ENCODE measurements at places on chromosomes 3 and 15. TPM values are rescaled to one million over a fixed set of nuclear protein-coding genes. Genes with fewer than 3 reads are reported as not detected.

- H3K4me1 ChIP-seq = no peaks in the 10 kb centered on the region
- DNase-seq = no peak
- no peaks in the 10 kb centered on the region for H3K27me3 ChIP-seq
- H3K36me3 ChIP-seq = peaks cover 13% of the 10 kb centered on the region
These were observed 14.6 kb upstream of the SNRPN start for GRCh38 chr15:24940236-24940635.

RARRES1 gene
- not detected for total RNA-seq

GOLGA8H gene
- 0.59 TPM for total RNA-seq

- no peaks in the 10 kb centered on the region for H3K36me3 ChIP-seq
- H3K4me1 ChIP-seq = no peaks in the 10 kb centered on the region
- H3K27ac ChIP-seq = no peak overlapping the region
- DNase-seq = no peak
- H3K27me3 ChIP-seq = no peaks in the 10 kb centered on the region
These were observed 49.1 kb downstream of the IQCH start for GRCh38 chr15:67303490-67304363.

SLC6A11 gene
- total RNA-seq = 0.15 TPM

- no peak overlapping the region for H3K4me3 ChIP-seq
- DNase-seq = no peak
- H3K27ac ChIP-seq = no peak overlapping the region
- peaks cover 4% of the 10 kb centered on the region for H3K4me1 ChIP-seq
- H3K27me3 ChIP-seq = no peaks in the 10 kb centered on the region
These were observed 460.6 kb upstream of the NR2F2 start for GRCh38 chr15:95869920-95870319.

CISH gene
- total RNA-seq = 2.6 TPM

KBTBD12 gene
- total RNA-seq = 0.05 TPM

ECE2 gene
- total RNA-seq = not detected

FSTL1 gene
- 1,211 TPM for total RNA-seq

- no peak for DNase-seq
- no peaks in the 10 kb centered on the region for H3K36me3 ChIP-seq
- peaks cover 1% of the 10 kb centered on the region for H3K27me3 ChIP-seq
- peaks cover 7% of the 10 kb centered on the region for H3K4me1 ChIP-seq
- no peak overlapping the region for H3K4me3 ChIP-seq
These were observed 826.8 kb upstream of the NR2F2 start for GRCh38 chr15:95503640-95504225.

CLDN18 gene
- not detected for total RNA-seq

CHL1 gene
- not detected for total RNA-seq

DNA sequence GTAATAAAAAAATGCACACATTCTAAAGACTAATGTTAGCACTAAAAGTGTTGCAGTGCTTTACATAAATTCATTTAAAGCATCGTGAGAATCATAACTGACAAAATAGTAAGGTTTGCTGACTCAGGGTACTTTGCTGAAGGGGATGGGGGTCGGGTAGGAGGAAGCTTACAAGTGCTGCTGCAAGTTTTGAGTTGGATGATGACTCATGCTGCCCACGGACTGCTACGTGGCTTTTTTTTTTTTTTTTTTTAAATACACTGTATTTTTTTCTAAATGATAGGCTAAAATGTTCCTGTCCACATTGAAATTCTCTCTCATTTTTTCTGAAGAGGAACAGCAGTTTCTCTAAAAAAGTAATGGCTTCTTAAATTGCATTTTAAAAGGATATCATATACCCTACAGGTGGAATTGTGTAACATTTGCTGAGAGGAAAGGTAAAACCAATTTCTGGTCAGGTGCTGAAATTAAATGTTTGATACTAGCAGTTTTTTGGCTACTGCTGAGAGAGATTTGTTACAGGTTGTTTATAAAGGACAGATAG, 2.2 kb downstream of the MAPK6 start:
- peaks cover 10% of the 10 kb centered on the region for H3K36me3 ChIP-seq
- peak overlapping the region; percentile 96 for H3K27ac ChIP-seq
- DNase-seq = no peak
- peaks cover 37% of the 10 kb centered on the region for H3K4me1 ChIP-seq
- H3K27me3 ChIP-seq = peaks cover 11% of the 10 kb centered on the region

DNA sequence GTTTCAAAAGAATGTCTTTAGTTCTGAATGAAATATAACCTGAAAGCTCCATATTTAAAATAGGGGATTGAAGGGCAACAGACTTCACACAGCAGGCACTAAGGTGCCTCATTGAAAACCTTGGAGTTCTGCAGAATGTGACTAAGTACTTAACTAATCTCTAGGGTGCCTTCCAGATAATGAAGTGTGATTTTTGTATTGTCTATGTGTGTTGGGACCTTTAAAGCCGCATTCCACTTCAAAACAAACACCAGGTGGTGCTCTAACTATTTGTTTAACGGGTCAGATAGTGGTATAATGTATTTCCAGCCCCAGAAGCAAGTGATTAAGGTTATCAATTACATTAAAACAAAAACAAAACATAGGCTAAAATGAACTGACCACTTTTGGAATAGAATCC, 28.0 kb downstream of the TFG start:
- H3K36me3 ChIP-seq = peaks cover 13% of the 10 kb centered on the region
- H3K27ac ChIP-seq = no peak overlapping the region
- H3K4me3 ChIP-seq = no peak overlapping the region
- no peaks in the 10 kb centered on the region for H3K27me3 ChIP-seq
- no peaks in the 10 kb centered on the region for H3K4me1 ChIP-seq

IL16 gene
- total RNA-seq = 29.6 TPM

KIF15 gene
- total RNA-seq = 6.0 TPM

HRH1 gene
- 0.90 TPM for total RNA-seq

WDR6 gene
- 148 TPM for total RNA-seq

SERINC4 gene
- not detected for total RNA-seq

RETNLB gene
- not detected for total RNA-seq

- no peaks in the 10 kb centered on the region for H3K4me1 ChIP-seq
- no peak for DNase-seq
- H3K27me3 ChIP-seq = no peaks in the 10 kb centered on the region
These were observed 60.0 kb upstream of the CRTC3 start for GRCh38 chr15:90469723-90470122.

DNA sequence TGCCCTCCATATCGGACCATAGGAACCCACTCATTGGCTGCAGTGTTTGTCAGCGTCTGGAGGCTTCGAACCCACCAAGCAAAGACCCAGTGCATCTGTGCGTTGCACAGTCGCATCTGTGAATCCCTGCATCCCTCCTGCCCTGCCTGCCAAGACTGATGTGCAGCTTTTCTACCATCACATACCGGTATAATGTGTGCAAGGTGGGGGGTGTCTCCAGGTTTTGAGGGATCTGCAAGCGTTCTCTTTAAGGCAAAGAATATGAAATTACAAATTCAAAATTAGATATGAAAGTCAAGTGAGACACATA, 288 bp upstream of the NME9 start:
- H3K4me1 ChIP-seq = peaks cover 3% of the 10 kb centered on the region
- H3K4me3 ChIP-seq = peak overlapping the region; percentile 91
- no peak for DNase-seq
- peak overlapping the region; percentile 5 for H3K27ac ChIP-seq
- peaks cover under 1% of the 10 kb centered on the region for H3K27me3 ChIP-seq

DNA sequence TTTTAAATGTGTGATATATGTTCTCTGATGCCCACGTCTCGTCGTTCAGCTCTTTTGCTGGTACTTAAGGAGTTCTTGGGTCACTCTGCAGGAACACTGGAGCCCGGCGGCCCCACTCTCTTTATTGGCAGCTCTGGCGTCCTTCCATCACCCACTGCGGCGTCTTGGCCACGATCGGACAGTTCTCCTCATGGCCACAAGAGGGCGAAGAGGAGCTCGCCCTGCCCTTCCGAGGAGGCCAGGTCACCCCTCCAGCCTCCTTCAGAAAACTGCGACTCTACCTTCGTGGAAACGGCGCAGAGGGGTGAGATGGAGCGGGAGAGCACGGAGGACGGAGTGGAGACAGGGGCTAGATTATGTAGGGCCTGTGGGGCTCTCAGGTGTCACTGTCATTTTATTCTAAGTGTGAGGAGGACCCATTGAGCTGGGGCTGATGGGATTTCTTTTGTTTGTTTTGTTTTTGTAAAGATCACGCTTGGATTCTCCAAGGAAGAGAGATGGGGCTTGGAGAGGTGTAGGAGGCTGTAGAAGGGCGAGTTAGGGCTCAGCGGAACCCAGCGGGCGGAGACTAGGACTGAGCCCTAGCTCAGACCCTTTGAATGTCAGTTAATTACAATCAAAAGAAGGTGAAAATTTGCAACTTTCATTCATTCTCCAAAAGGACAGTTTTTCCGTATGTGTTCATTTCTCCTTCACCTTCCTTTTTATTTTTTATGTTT, 28.0 kb upstream of the GABRA5 start:
- no peaks in the 10 kb centered on the region for H3K36me3 ChIP-seq
- peak; percentile 59 for DNase-seq
- H3K27me3 ChIP-seq = no peaks in the 10 kb centered on the region
- H3K4me3 ChIP-seq = no peak overlapping the region
- no peak overlapping the region for H3K27ac ChIP-seq

BCL2A1 gene
- total RNA-seq = 2.1 TPM

GRCh38 chr3:129614927-129615363, 8.5 kb upstream of the PLXND1 start:
- no peak for DNase-seq
- peaks cover 4% of the 10 kb centered on the region for H3K36me3 ChIP-seq
- no peak overlapping the region for H3K4me3 ChIP-seq
- no peak overlapping the region for H3K27ac ChIP-seq
- peaks cover 15% of the 10 kb centered on the region for H3K27me3 ChIP-seq
- H3K4me1 ChIP-seq = peaks cover 53% of the 10 kb centered on the region

GPR149 gene
- total RNA-seq = not detected

SHISA5 gene
- 283 TPM for total RNA-seq

- DNase-seq = no peak
- H3K27me3 ChIP-seq = peaks cover 2% of the 10 kb centered on the region
- H3K4me3 ChIP-seq = no peak overlapping the region
- no peaks in the 10 kb centered on the region for H3K4me1 ChIP-seq
- no peaks in the 10 kb centered on the region for H3K36me3 ChIP-seq
- H3K27ac ChIP-seq = no peak overlapping the region
These were observed 43.0 kb upstream of the SH3GL3 start for GRCh38 chr15:83404121-83404520.

ADCY5 gene
- total RNA-seq = 1.0 TPM

ROBO1 gene
- total RNA-seq = 250 TPM

C2CD4A gene
- total RNA-seq = 0.18 TPM

- no peak overlapping the region for H3K27ac ChIP-seq
- H3K4me1 ChIP-seq = peaks cover 6% of the 10 kb centered on the region
- no peak overlapping the region for H3K4me3 ChIP-seq
These were observed 5.8 kb downstream of the HSPBAP1 start for GRCh38 chr3:122787872-122788271.

- no peaks in the 10 kb centered on the region for H3K36me3 ChIP-seq
- H3K4me3 ChIP-seq = no peak overlapping the region
- peaks cover 5% of the 10 kb centered on the region for H3K27me3 ChIP-seq
- H3K27ac ChIP-seq = peak overlapping the region; percentile 42
These were observed 11.4 kb upstream of the CYP11A1 start for GRCh38 chr15:74378848-74379247.

DNA sequence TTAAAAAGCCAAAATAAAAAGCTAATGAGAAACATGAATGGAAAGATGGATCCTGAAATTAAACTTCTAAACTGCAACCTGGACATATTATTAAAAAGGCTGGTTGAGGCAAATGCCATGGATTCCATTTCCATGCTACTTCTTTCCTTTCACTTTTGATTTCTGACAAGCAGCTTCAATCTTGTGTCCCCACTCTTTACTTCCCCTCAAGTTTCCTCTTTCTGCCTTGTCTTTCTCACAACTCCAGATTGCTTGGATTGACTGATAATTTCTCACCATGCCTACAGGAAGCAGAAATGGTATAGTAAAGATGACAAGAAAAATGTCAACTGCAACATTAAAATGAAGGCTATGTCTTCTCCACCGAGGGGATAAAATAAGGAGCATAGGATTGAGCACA, 1136.7 kb downstream of the TUSC7 start:
- H3K36me3 ChIP-seq = no peaks in the 10 kb centered on the region
- peaks cover 6% of the 10 kb centered on the region for H3K4me1 ChIP-seq
- no peak overlapping the region for H3K4me3 ChIP-seq
- DNase-seq = no peak
- no peak overlapping the region for H3K27ac ChIP-seq

- H3K27ac ChIP-seq = no peak overlapping the region
- H3K4me1 ChIP-seq = no peaks in the 10 kb centered on the region
- H3K36me3 ChIP-seq = peaks cover 17% of the 10 kb centered on the region
These were observed 19.1 kb downstream of the TSEN2 start for GRCh38 chr3:12503126-12503957.

DNA sequence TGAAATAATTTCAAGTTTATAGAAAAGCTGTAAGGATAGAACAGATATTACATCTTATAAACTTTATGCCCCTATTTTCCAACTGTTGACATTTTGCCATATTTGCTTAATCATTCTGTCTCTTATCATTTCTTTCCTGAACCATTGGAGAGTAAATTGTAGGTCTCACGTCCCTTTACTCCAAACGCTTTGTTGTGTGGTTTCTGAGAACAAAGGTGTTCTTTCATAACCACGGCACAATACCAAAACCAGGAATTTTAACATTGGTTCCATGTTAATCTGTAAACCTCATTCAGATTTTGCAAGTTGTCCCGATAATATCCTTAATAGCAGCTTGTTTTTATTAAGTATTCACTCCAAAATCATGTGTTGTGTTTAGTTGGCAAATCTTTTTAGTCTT, 134.8 kb downstream of the AKAP13 start:
- DNase-seq = no peak
- peaks cover 6% of the 10 kb centered on the region for H3K36me3 ChIP-seq
- peaks cover 3% of the 10 kb centered on the region for H3K27me3 ChIP-seq
- no peak overlapping the region for H3K4me3 ChIP-seq
- H3K4me1 ChIP-seq = peaks cover 15% of the 10 kb centered on the region

GRCh38 chr15:78768096-78768495, 43.2 kb downstream of the ADAMTS7 start:
- no peak overlapping the region for H3K27ac ChIP-seq
- H3K4me1 ChIP-seq = no peaks in the 10 kb centered on the region
- DNase-seq = no peak
- no peak overlapping the region for H3K4me3 ChIP-seq
- peaks cover 4% of the 10 kb centered on the region for H3K36me3 ChIP-seq
